Testis (tissue), 5 donors: ENCODE measurements at places on chromosomes 4 and X. TPM values are rescaled to one million over a fixed set of nuclear protein-coding genes. Genes with fewer than 3 reads are reported as not detected.

MRPL1 gene
- 16.6 TPM for total RNA-seq

CSAG1 gene
- 0.50 TPM for total RNA-seq

NSUN7 gene
- total RNA-seq: 18.7 TPM

SMIM10L2A gene
- total RNA-seq: 28.0 TPM

DEFB131A gene
- total RNA-seq: not detected

NAP1L2 gene
- total RNA-seq: 3.8 TPM
